ENCODE measurements at places on chromosomes 2 and 18.

GRCh38 chr2:65055422-65056214 lies 598 bp upstream of the CEP68 start:
- DNase-seq = no peak

DNA sequence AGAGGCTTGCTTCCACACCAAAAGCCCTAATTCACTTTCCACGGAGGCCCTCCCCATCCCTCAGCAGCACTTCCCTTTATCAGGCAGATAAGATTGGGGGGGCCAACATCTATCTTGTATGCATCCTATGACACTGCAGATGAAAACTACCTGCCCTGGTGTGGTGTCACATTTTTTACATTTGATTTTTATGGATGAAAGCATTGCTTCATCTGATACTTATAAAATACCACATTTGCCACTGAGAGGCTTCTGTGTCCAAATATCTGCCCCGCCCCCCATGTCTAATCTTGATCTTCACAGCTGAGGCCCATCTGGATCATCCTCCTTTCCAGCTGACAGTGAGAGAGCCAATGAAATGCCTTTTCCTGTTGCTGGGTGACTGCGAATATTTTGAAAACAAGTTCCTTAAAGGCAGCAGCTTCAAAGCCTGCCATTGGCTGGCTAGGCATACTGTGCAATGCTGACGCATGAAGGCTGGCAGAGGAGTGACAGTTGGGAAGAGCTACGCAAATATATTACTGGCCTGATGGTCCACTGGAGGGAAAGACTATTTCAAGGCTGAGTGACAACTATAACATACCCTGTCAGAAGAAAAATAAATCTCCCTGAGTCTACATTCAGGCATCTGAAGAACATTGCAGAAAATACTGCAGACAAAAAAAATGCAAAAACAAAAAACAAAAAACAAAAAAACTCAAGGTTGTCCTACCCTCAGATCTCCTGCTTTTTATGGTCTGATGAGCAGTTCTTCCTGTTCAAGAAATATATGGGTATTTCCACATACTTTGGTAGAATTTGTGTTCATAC lies 318.7 kb downstream of the PDE11A start:
- no peak for DNase-seq

GRCh38 chr2:215188078-215188477 lies 49.7 kb upstream of the ABCA12 start:
- no peak for DNase-seq

- DNase-seq = no peak
Measured at GRCh38 chr2:169093535-169093934, 24.2 kb downstream of the DHRS9 start.

DNA sequence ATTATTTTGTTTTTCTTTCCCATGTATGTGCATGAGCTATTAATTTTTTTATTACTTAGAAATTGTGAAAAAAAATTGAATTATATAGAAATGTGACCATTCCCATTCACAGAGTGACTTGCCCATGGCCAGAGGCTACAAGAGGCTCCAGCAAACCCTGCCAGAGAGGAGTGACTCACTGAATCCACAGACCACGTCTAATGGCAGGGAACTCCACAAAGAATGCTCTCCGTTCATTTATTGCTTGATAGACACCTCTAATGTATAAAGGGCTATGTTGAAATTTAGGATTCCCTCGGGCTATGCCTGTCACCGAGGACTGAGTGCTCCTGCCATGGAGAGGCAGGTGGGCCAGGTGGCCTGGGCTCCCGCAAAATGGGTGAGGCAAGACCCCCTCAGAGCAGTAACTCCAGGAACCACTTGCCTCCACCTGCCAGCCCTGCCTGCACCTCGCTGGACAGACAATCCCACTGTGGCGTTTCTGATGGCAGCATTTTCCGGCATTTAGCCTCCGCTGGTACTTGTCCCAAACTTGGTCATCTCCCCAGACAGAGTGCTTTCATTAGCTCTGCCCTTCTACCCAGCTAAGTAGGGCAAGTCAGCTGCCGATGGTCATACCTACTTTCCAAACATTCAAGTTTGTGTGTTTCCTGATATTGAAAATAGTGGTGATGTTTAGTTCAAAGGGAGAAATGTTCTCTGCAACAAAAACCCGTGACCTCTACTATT lies 200.3 kb downstream of the PRKCE start:
- no peak for DNase-seq

DNA sequence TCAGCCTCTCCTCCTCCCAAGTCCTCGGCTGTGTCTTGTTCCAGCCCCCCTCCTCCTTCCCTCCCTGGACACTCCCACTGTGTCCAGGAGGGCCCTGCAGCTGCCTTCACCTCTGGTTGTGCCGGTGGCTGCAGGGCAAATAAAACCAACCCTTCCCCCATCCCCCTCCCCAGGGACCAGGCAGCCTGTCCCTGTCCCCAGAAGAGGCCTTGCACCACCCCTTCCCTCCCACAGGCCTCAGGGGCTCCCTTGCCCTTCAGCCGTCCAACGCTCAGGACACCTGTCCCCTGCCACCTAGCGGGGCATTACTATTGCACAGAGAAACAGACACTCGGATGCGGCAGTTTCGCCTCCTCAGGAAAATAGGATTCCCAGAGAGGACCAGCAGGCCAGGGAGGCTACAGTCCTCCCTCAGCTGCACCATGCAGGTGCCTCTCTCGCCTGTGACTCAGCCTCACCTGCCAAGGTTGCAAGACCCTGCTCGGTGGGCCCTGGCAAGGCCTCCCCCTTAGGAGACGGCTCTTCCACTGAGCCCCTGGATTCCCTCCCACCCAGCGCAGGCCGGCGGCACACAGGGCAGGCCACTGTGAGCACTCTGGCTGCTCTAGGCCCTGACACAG lies 5.5 kb upstream of the GPC1 start:
- no peak for DNase-seq

- DNase-seq = peak; percentile 15
Measured at GRCh38 chr2:240435948-240436682, 652 bp downstream of the GPC1 start.

- no peak for DNase-seq
Measured at GRCh38 chr2:232535761-232536530, 3.5 kb upstream of the CHRNG start.

DNA sequence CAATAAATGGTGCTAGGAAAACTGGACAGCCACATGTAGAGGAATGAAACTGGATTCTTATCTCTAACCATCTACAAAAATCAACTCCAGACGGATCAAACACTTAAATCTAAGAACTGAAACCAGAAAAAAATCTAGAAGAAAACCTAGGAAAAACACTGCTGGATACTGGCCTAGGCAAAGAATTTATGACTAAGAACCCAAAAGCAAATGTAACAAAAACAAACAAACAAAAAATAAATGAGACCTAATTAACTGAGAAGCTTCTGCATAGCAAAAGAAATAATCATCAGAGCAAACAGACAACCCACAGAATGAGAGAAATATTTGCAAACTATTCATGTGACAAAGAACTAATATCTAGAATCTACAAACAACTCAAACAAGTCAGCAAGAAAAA lies 314.0 kb upstream of the REV1 start:
- no peak for DNase-seq

- DNase-seq = no peak
Measured at GRCh38 chr2:10839813-10840212, 27.2 kb upstream of the PDIA6 start.

GRCh38 chr2:19351899-19352697 lies 6.3 kb downstream of the OSR1 start:
- DNase-seq = no peak

DNA sequence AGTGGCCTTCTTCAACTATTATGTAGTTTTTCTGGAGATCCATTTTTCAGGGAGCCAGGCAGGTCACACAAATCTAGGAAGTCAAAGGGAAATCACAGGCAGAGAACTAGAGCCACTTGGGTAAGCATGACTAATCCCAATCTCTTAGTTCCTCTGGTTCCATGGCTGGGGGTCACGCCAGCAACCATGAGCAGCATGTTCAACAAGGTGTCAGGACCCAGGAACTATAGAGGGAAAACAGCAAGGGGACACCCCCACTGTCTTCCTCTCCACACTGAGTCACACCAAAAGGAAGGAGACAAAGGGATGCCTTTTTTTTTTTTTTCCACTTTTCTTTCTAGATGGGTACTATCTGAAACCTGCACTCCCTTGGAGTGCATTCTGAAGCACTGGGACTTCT lies 250.9 kb downstream of the OTX1 start:
- no peak for DNase-seq

- no peak for DNase-seq
Measured at GRCh38 chr2:238304116-238304515, 15.7 kb upstream of the PER2 start.

DNA sequence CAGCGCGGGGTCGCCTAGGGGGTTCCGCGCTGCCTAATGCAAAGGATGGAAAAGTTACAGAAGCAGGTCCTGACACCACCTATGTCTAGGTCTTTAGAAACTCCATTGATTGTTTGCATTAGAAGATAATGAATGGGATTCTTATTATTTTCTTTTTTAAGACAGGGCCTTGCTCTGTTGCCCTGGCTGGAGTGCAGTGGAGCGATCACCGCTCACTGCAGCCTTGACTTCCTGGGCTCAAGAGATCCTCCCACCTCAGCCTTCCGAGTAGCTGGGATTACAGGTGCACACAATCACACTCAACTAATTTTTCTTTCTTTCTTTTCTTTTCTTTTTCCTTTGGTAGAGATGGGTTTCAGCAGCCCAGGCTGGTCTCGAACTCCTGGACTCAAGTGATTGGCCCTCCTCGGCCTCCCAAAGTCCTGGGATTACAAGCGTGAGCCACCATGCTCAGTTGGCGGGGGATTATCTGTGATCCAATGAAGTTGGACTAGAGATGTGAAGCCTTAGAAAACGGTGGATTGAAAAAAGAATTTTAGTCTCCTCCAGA lies 761 bp upstream of the IDH1 start:
- no peak for DNase-seq

- DNase-seq = no peak
Measured at GRCh38 chr18:59957957-59958356, 58.2 kb downstream of the PMAIP1 start.

DNA sequence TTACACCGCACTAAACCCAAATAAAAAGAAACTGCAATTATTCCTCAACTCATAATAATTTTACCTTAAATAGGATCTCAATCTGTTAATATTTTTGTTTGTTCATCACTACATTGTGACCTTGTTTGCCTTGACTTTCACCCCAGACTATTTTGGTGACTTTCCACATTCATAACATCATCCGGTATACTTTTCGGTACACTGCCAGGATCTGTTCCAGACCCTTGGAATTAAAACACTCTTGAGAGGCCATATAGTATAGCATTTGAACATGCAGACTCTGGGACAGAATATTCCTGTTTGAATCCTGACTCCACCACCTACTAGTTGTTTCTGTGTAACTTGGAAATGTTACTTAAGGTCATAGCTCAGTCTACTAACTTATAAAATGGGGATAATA lies 577.4 kb downstream of the METTL4 start:
- no peak for DNase-seq

GRCh38 chr2:144517866-144518747 lies 1.8 kb downstream of the ZEB2 start:
- DNase-seq = no peak

DNA sequence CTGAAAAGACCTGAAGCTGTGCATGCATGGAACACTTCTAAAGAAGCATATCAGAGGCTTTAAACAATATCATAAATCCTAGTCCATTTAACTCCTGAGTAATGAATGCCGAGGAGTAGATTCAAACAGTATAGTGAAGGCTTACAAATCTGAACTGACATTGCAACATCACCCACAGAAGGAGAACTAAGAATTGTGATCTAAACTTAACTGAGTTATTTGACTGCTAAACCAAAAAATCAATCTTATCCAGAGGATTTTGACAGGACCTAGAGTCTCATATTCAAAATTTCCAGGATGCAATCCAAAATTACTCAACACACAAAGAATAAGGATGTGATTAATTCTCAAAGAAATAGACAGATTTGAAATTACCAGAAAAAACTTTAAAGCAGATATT lies 181.0 kb downstream of the SLC39A10 start:
- DNase-seq = no peak

DNA sequence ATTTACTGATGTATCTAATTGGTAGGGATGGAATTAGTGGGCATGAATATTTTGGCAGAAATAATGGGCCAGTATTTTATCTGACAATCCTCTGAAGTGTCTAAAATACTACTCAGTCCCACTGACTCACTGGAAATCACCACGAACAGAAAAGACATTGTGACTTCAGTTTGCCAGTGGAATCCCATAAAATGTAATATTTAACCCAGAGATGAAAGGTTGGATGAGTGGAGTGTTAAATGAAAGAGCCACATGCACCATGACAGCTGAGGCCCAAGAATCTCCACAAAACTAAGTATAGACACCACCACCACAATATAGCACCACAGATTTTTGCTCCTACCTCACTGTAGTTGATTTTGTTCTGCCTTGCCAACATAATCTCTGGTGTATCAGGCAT lies 103.9 kb downstream of the NEB start:
- DNase-seq = no peak

GRCh38 chr2:59974051-59974766 lies 579.2 kb downstream of the BCL11A start:
- DNase-seq = no peak

DNA sequence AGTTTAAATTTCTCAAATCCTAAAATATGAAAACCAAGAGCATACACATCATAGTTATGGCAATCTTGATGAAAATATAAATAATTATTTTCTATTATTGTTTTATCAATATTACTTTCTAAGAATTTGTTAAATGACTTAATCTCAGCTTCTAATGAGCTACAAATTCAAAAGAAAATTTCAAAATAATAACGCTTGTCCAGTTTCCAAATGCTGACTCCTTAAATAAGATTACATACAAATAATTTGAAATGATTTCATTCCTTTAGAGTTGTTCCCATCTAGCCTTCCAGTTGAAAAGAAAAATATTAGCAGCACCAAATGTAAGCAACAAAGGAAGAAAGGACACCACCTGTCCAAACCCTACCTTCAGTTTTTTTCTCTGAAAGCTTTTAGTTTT lies 82.4 kb upstream of the COL5A2 start:
- no peak for DNase-seq

DNA sequence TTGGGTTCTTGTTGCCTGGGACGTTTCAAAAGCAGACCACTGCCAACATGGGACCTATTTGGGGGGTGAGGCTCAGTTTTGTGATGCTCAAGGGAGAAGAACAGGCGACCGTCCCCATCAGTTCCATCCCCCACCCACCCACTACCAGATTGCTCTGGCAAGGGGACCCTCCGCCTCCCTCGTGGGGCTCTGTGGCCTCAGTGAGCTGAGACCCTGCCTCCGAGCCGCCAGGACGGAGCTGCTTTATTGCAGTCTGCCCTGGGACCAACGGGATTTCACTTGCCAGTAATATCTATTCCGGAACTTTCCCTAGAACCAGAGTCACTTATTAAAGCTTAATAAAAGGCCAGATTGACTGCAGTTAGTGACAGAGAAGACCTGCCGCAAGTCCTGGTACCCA lies 146.3 kb downstream of the KLHL29 start:
- no peak for DNase-seq

GRCh38 chr2:118046634-118047210 lies 32.9 kb upstream of the CCDC93 start:
- peak; percentile 33 for DNase-seq

GRCh38 chr2:120001471-120001870 lies 11.4 kb upstream of the EPB41L5 start:
- no peak for DNase-seq

DNA sequence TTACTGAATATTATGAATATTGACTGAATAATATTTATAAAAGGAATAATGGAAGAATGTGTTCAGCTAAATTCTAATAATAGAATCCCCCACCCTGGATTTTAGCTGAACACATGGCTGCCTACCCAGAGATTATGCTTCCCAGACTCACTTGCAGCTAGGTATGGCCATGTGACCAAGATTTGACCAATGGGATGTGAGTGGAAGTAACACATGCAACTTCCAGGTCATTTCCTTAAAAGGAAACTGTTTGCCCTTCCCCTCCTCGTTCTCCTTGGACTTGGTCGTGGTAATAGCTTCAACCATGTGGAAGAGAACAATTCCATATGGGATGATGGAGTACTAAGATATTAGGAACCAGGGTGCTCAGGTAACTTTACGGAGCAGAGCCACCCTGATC lies 47.8 kb downstream of the KIAA2012 start:
- no peak for DNase-seq

Measured in activated CD4-positive, alpha-beta T cell treated with anti-CD3 and anti-CD28 coated beads, Interleukin-2, Interleukin-6, amounts not matched to agents 100 ng/mL and 50 ng/mL, durations not matched to agents 16 hours and 8 hours (primary cell).